ENCODE measurements at places on chromosomes 13 and 19. TPM values are rescaled to one million over a fixed set of nuclear protein-coding genes. Genes with fewer than 3 reads are reported as not detected.

Gene PCDH9
- total RNA-seq: 0.05 TPM

- DNase-seq: no peak
These were observed 6.0 kb upstream of the RNF6 start for GRCh38 chr13:26228096-26228495.

Gene OLFM4
- not detected for total RNA-seq

DNA sequence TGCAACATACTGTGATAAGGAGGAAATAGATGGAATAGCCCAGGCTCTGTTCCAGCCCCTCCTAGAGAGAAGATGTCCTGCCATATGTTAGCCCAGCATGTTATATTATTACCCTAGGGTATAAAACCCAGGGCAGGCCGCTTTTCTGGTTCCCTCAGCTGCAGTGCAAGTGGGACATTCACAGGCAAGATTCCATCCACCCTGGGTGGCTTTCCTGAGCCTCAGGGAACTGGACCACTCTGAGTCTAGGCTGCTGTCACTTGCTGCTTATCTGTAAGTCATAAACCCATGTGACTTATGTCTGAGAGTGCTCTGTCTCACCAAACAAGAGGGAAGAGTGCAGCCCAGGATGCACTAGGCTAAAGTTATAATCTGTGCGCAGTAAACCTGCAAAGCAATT, 413.2 kb downstream of the MZT1 start:
- DNase-seq: no peak

DNA sequence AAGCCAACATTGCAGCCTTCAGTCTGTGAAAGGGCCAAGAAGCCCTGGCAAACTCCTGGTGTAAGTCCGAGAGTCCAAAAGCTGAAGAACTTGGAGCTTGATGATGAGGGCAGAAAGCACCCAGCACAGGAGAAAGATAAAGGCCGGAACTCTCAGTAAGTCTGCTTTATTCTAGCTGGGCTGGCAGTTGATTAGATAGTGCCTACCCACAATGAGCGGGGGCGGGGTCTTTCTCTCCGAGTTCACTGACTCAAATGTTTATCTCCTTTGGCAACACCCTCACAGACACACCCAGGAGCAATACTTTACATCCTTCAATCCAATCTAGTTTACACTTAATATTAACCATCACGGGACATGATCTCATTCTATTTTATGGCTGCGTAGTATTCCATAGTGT, 1317.1 kb downstream of the SLITRK1 start:
- DNase-seq: no peak

GRCh38 chr19:4083677-4084546, 17.2 kb upstream of the ZBTB7A start:
- DNase-seq: no peak

Gene HRC
- total RNA-seq: not detected

GRCh38 chr19:42857544-42857867, 22.0 kb downstream of the PSG1 start:
- DNase-seq: peak; percentile 23

GRCh38 chr19:54152878-54153524, 6.5 kb downstream of the LENG1 start:
- no peak for DNase-seq

- DNase-seq: no peak
These were observed 16.7 kb downstream of the SYDE1 start for GRCh38 chr19:15123900-15124299.

DNA sequence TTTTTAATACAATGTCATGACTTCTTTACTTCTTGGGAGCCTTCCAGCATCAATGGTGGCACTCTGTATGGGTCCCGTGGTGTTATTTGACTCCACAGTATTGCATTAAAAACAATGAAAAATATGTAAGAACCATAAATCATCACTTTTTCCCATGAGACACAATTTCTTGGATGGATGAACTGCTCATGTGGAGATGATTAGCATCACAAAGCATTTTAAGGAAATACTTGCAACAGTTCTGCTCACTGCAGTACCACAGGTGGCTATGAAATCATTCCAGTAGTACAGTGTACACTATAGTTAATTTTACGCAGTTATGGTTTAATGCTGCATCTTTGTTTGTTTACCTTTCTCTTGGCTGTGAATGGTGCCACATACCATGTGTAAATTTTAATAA, 37.2 kb upstream of the C1QTNF9B start:
- no peak for DNase-seq

GRCh38 chr13:60716313-60716712, 319.3 kb downstream of the TDRD3 start:
- no peak for DNase-seq

GRCh38 chr19:2612619-2613249, 89.8 kb downstream of the GNG7 start:
- DNase-seq: no peak

DNA sequence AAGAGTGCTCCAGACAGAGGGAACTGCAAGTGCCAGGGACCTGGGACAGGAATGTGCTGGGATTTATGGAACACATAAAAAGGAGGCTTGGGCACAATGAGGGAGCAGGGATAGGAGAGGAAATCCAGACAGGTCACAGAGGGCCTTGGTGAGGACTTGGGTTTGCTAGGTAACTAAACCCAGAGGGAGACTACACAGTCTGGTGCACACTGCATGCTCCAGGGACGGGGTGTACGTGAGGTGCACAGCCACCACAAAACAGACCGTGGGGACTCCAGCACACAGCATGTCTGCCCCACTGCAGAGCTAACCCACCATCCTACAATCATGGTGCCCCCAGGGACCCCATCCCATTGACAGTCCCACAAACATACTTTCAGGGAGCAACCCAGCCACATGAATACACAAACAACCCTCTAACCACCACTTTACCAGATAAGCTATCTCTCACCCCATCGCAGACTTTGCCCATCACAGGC, 5.5 kb upstream of the ZFP36 start:
- no peak for DNase-seq

Gene GRK1
- not detected for total RNA-seq

Gene LGALS16
- not detected for total RNA-seq

Gene PGLYRP2
- total RNA-seq: 0.17 TPM

DNA sequence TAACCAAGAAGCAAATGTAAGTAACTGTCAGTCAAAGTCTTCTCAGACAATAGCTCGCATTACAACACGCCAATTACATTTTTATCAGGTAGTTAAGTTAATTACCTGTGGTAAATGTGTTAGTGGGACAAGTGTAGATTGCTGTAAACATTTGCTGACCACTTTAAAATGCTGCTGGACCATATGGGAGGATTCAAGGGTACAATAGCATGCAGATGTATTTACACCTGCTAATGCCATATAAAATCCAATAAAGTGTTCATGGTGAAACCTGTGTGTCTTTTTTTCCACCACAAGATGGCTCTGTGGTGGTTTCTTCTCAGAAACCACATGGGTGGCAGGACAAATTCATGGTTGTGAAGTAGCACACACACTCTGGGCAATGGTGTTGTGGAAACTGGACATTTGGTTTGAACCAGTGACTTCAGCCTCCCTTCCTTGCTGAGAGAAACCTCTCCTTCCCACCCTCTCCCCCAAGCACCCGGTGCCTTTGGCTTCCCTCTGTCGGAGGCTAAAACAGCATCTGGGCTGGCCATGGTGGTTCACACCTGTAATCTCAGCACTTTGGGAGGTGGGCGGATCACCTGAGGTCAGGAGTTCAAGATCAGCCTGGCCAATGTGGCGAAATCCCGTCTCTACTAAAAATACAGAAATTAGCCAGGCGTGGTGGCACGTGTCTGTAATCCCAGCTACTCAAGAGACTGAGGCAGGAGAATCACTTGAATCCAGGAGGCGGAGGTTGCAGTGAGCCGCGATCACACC, 18.1 kb upstream of the GTF3A start:
- peak; percentile 37 for DNase-seq

GRCh38 chr19:51469162-51469561, 9.2 kb upstream of the CEACAM18 start:
- DNase-seq: no peak

GRCh38 chr13:23953860-23954512, 56.7 kb upstream of the C1QTNF9B start:
- DNase-seq: no peak

DNA sequence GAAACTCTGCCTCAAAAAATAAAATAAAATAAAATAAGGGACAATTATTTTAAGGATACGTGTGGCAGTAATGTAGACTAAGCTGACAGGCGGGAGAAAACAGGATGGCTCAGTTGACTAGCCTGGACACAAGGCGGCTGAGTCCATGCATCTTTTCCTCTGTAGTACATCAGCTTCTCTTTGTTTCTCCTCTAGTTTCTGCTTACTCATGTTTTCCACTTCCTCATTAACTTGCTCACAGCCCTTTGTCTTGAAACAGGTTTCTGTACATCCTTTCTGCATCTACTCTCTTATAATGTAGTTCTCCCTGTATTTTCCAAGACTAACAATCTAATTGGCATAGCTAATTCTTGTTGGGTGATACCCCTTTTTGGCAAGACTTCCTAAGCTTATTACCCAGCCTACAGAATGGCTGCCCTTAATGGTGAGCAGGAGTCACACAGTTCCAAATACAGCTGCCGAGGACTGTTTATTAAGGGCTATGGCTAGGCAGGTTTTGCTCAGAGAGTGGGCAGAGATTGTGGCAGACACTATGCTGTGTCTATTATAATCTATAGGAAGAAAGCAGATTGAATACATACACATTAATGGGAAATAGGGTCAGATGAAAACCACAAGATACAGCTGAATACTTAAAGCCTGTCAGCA, 58.7 kb upstream of the KLF5 start:
- DNase-seq: peak; percentile 20

Gene ICAM5
- 6.1 TPM for total RNA-seq

Gene CEACAM16
- not detected for total RNA-seq

Gene CGB5
- total RNA-seq: 8.1 TPM

Gene LENG8
- total RNA-seq: 8.6 TPM

- no peak for DNase-seq
These were observed 2.9 kb downstream of the KLF2 start for GRCh38 chr19:16327501-16327900.

Gene SLC10A2
- total RNA-seq: not detected

Gene SBK2
- not detected for total RNA-seq

DNA sequence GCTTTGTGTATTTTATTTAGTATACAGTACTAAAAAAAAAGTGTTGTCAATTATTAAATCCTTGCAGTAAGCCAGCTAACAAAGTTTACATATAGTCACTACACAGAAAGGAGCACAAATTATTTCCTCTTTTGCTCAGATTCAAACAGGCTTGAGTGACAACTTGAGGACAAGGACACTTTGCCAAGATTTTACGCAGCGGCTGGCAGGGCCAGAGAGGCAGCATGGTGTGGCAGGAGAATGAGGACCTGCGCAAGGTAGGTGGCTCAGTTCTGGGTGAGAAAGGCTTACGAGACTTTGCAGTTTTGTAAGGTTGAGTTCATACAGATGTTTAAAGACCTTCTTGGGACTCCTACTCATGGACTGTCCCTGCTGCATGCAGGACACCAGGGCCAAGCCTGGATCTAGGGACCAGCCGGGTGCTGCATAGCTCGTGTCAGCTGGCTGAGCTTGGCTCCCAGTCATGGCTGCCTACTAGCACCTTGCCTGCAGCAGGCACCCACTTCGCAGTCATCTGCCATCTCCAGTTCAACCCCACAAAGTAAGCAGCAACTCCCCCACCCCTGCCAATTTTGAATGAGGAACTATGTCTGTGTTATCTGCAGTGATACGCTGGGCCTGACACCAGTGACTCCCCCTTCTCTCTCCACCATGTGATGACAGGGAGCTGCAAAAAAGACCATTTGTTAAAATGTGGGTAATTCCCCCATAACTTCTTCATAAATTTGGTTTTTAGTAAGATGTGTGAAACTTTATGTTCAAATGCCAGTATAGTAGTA, 3.7 kb upstream of the TUBA3C start:
- DNase-seq: no peak

Gene EBI3
- total RNA-seq: 2.7 TPM

DNA sequence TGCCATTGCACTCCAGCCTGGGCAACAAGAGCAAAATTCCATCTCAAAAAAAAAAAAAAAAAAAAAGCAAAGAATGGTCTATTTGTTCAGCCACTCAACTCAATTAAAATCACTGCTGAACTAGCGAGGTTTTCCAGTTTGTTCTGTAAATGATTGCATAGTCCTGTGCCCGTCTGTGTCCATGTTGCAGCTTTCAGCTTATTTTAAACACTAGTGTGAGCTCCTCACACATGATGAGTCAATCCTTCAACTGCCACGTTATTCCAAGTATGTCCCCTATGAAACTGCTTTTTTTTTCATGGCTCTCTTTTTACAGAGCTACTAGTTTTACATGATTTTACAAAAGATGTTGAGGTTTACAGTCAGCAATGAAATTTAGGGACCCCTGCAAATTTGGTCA, 12.2 kb downstream of the SUGP2 start:
- peak; percentile 62 for DNase-seq

GRCh38 chr13:68176475-68176874, 946.3 kb upstream of the PCDH9 start:
- DNase-seq: peak; percentile 5

- no peak for DNase-seq
These were observed 4.5 kb downstream of the LRRC25 start for GRCh38 chr19:18392926-18393325.

DNA sequence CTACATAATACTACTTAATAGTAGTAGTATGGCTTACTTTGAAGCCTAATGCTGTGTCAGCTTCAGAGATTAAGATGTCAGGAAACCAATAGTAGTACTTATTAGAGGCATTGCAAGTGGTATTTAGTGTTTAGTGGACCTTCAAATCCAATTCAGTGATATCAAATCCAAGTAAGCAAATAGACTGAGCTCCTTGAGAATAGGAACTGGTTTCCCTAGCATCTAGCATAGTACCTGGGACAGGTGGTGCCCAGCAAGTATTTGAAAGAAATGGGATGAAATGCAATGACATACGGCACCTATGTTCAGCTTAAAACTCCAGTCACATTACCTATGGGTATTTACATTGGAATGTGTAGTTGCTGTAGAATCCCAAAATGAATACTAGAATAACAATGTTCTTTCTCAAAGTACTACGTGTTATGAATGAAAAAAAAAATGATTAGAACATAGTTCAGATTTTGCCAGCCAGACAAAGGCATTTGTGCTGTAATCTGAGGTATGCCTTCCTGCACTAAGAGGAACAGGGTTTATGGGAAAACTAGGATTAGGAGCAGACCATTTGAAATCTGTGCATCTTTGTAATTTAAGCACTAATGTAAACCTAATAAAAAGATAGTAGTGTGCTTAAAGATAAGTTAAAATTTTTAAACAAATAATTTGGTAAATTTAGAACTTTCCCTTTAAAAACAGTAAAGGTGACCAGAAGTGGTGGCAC, 17.1 kb downstream of the LSM14A start:
- DNase-seq: no peak

Gene CCDC194
- 0.47 TPM for total RNA-seq

Gene ZNF627
- total RNA-seq: 22.6 TPM

Measured in M059J (cell line).